ENCODE measurements at places on chromosomes 6 and 20.
A peak's percentile ranks its signal among the peaks of the same experiment; 100 is the strongest.

- DNase-seq: no peak
Observed at GRCh38 chr20:3932277-3932676, 43.1 kb downstream of the PANK2 start.

DNA sequence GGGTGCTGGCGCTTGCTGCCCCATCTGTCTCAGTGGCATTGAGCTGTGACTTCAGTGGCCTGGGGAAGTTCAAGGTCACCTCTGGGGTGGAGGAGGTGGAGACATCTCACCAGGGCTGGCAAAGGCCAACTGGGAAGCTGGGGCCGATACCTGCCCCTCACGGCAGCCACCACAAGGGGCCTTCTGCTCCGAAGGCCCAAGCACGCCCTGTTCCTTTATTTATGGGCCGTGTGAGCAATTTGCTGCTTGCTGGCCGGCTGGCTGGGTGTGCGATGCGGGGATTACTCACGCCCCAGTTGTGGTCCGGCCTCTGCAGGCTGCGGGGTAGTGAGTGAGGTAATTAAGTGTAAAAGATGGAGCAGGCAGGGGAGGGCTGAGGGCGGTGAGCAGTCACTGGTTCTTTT is 13.2 kb upstream of the SCRT2 start:
- DNase-seq: no peak

GRCh38 chr6:34514593-34515472 is 41.3 kb downstream of the SPDEF start:
- no peak for DNase-seq

DNA sequence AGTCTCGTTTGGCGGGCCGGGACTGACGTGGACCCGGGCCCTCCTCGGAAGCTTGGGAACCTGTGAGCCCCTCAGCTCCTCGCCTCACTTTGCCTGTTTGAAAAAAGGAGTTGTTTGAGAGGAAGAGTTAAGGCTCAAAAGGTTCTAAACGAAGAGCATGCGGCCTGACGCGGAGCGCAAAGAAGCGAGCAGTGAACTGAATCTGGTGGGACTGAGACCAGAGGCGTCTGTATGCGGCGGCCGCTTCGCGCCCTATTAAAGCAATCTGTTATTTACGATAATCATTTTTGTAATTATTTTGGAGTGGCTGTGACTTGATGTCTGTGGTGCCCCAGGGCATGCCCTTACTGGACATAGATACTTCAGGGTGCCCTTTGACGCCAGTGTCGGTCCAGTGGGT is 3.3 kb upstream of the TFAP2C start:
- no peak for DNase-seq

DNA sequence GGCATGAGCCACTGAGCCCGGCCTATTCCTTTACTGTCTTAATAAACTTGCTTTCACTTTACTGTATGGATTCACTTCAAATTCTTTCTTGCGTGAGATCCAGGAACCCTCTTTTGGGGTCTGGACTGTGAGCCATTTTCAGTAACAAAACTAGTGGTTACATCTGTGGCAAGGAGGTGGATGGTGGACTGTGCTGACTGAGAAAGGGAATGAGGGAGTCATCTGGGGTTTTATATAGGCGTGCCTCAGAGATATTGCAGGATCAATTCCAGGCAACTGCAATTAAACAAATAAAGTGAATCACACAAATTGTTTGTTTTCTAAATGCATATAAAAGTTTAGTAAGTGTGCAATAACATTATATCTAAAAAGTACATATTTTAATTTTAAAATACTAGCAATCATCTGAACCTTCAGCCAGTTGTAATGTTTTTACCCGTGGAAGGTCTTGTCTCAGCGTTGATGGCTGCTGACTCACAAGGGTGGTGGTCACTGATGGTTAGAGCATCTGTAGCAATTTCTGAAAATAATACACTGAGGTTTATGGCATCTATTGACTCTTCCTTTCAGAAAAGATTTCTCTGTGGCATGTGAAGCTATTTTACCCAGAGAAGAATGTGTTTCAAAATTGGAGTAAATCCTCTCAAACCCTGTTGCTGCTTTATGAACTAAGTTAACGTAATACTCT is 111.4 kb upstream of the FKBP1C start:
- DNase-seq: no peak

DNA sequence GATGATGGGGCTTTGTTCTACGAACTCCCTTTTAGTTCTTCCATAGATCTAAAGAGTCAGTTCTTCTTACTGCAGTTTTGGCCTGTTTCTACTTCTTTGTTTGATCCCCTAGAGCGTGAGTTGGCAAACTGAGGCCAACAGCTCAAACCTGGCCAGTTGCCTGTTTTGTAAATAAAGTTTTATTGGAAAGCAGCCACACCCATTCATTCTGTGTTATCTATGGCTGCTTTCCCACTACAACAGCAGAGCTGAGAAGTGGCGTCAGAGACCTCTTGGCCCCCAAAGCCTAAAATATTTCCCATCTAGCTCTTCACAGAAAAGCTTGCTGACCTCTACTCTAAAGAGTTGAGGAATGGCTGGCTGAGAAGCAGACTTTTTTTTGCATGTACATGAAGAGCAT is 52.2 kb downstream of the EYA2 start:
- DNase-seq: no peak

DNA sequence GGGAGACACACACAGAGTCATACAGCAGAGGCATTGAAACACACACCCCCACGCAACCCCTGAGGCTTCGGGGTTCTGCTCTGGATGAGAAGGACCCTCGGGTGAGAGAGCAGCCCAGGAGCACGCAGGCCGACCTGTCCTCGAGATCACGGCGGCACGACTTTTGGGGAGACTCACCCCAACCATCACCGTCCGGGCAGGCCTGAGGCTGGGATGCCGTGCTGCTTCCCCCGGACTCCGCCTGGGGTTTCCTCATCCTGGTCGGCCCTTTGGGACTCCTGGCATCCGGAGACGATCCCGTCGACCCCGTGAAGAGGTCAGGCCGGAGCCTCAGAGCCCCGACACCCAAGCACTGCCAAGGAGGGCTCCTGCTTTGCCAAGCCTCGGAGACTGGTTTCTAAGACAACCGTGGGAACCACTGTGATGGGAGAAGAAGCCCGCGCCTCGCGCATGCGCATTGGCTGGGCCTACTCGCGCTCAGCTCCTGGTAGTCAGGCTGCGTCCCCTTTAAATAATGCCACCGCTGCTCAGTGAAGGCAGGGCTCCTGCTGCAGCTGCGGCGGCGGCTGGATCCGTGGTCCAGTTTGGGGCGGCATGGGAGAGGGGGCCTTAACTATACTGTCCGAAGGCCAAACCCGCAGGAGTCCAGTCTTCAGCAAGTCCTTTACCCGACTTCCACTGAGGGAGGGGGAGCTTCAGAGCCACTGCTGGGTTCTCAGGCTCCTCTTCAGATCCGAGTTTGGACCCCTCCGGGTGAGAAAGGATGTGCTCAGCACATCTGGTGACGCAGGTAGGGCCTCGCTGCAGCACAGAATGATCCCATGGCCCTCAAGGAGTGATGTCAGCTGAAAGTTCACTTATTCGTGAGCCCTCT is 171.4 kb upstream of the ZNF337 start:
- DNase-seq: peak; percentile 65

- DNase-seq: peak; percentile 89
Observed at GRCh38 chr20:64099880-64100565, 7.3 kb downstream of the NPBWR2 start.

- DNase-seq: no peak
Observed at GRCh38 chr6:144377586-144378210, 92.6 kb downstream of the UTRN start.

GRCh38 chr6:17388365-17388764 is 5.0 kb upstream of the CAP2 start:
- DNase-seq: no peak

DNA sequence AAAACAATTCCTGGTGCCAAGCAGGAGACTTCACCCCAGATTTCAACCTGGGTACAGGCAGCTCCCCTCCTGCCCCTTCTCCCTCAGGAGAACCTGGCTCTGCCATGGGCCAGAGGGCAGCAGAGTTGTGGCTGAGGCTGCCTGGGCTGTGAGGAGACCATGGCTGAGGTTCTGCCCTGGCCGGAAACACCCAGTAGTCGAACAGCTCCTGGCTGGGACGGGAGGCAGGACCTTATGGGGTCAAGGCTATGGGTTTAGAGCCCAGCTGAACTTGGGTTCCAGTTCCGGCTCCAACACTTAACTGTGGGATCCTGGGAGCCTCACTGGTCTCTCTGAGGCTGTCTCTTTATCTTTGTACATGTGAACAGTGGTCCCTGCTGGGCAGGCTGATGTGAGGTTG is 8.5 kb downstream of the C6orf132 start:
- no peak for DNase-seq

DNA sequence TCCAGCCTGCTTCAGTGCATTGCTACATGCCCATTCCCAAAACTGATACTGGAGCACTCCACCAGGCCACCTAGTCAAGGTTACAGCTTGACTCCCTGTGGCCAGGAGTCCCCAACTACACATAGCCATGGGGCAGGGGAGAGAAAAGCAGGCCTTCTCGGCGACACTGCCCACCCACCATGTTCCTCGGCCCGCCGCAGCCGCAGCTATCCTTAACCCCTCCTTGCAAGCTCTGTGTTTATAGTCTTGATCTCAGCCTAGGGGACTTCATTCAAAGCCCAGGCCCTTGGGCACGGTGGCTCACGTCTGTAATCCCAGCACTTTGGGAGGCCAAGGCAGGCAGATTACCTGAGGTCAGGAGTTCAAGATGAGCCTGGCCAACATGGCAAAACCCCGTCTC is 39.2 kb upstream of the FAM50B start:
- DNase-seq: no peak

- DNase-seq: peak; percentile 33
Observed at GRCh38 chr6:149230712-149231460, 86.6 kb upstream of the TAB2 start.

- no peak for DNase-seq
Observed at GRCh38 chr20:258269-258858, 840 bp downstream of the DEFB132 start.

- no peak for DNase-seq
Observed at GRCh38 chr6:167244991-167245390, 46.1 kb upstream of the UNC93A start.

DNA sequence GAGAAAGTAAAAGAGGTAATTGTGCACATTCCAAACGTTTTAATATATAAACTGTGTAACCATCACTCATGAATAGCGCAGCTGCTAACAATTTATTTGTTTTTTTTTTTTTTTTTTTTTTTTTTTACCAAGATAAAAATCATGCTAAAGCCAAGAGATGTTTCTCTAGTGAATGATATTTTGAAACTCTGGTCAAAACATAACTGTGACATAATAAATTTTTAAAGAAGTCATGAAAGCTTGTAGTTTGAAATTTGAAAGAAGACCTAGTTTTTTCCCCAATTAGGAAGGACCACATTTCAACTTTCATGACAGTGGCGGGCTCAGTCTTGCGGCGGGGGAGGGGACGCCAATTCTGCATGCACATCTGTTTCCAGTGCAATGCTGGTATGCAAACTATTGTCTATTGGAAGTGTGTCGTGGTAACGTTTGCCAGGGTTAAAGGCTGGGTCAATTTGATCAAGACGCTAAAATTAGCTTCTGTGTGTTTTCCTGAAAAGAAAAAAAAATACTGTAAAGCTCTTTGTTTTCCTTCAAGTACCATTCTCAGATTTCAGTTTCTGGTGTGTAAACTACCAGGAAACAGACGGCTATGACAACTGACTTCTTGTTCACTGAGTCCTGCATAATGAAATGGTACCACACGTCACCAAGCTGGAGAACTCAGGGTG is 211.9 kb downstream of the FOXC1 start:
- no peak for DNase-seq

GRCh38 chr20:57498425-57499400 is 26.2 kb downstream of the CTCFL start:
- DNase-seq: no peak

DNA sequence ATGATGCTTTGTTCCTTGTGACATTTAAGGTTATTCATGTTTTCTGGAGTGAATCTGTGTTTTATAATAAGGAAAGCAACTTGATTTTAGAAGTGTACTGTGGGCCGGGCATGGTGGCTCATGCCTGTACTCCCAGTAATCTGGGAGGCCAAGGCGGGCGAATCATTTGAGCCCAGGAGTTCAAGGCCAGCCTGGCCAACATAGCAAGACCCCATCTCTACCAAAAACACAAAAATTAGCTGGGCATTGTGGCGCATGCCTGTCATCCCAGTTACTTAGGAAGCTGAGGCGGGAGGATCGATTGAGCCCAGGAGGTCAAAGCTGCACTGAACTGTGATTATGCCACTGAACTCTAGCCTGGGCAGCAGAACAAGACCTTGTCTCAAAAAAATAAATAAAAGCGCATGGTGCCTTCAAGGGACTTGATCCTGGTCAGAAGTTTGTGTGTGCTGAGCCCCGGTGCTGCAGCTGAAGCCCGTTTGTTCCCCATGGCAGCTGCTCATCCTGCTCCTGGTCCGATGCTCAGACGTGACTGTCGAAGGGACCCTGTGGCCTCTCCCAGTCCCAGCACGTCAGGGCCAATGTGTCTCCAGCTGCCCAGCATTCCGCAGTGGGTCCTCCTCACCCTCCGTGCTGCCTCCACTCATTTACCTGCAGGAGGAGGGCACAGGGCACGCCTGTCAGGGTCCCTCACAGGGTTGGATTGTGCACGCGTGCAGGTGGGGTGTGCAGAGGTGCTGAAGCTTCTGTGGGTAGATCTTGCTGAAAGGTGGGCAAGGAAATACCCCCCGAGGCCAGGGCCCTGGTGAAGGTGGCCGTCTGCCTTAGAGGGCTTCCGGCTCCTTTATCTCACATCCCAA is 18.3 kb downstream of the ENTPD6 start:
- no peak for DNase-seq

DNA sequence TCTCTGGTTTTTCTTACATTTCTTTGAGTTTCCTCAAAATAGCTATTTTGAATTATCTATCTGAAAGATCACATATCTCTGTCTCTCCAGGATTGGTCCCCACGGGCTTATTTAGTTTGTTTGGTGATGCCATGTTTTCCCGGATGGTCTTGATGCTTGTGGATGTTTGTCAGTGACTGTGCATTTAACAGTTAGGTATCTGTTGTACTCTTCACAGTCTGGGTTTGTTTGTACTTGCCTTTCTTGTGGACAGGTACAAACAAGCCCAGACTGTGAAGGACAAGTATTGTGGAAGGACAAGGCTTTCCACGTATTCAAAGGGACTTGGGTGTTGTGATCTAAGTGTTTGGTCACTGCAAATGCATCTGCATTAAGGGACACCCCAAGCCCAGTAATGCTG is 49.9 kb upstream of the TOP1 start:
- no peak for DNase-seq

- DNase-seq: no peak
Observed at GRCh38 chr6:164346631-164347030, 932.1 kb downstream of the QKI start.

DNA sequence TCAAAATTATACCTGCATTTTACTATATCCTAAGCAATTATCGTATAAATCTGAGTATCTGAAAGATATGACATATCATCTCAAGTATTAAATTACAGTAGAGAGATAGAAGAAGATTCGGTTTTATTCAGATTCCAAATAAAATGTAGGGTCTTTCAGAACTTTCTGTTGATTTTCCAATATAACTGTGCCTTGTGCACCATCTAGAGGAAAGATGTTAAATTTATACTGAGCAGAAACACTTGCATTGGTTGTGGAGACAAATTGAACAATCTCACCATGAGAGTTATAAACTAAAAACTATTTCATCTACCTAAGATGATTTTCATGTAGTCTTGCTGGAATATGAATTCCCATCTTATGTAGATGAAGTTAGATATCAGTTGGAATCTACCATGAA is 26.8 kb upstream of the HSF2 start:
- no peak for DNase-seq

- DNase-seq: no peak
Observed at GRCh38 chr6:28693033-28693750, 167.5 kb downstream of the GPX5 start.

- no peak for DNase-seq
Observed at GRCh38 chr6:155389130-155389529, 66.5 kb downstream of the NOX3 start.

- DNase-seq: no peak
Observed at GRCh38 chr6:2264932-2265331, 19.5 kb upstream of the GMDS start.

- DNase-seq: no peak
Observed at GRCh38 chr6:150830439-150831165, 34.9 kb upstream of the MTHFD1L start.
